ENCODE measurements at places on chromosomes 4 and X.

DNA sequence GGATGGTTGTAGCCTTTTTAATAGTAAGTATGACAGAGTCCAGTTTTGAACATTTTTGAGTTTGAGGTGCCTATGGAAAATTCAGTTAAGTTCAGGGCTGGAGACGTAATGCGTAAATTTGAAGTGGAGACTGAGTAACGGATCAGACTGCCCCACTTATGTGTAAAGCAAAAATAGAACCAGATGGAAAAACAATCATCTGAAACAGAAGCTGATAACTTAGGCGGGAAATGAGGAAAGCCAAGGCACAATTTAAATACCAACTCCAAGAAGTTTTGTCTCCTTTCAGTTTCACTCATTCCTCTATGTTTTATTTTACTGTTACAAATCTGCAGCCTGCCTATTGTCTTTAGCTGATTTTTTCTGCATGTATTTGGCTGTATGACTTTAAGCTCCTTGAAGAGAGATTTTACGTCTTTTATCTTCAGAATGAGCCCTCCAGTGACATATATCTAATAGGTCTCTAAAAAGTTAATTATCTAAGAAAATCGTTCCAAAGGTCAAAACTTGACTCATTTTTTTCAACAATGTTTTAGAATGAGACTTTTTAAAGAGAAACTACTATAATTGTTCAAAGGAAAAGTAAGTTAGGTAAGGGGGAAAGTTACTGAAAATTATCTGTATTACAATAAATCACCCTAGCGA is 1.1 kb downstream of the SGCB start:
- DNase-seq, result no peak

GRCh38 chrX:11619441-11619840 is 46.3 kb downstream of the ARHGAP6 start:
- DNase-seq, result no peak

DNA sequence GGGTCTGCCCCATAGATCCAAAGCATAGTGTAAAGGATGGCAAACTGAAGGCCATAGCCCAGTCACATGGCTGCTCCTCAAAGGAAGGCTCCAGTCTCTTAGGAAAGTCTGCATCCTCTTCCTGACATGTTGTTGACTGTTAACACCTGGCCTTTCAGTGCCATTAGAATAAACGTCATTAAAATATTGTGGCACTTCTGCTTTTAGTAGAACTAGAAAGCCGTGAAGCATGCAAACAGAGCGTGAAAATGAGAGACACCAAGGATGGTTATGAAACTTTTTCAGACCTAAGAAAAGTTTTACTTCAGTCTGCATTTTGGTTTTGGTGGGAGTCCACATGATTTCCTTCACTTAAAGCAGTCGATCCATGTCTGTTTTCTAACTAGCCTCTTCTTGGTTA is 41.1 kb upstream of the AFF2 start:
- DNase-seq, result no peak

- DNase-seq, result no peak
Measured at GRCh38 chr4:166896254-166896653, 338.0 kb downstream of the SPOCK3 start.
